Osteocyte (in vitro differentiated cells): ENCODE measurements at places on chromosomes 11 and 22. TPM values are rescaled to one million over a fixed set of nuclear protein-coding genes. Genes with fewer than 3 reads are reported as not detected.

DNA sequence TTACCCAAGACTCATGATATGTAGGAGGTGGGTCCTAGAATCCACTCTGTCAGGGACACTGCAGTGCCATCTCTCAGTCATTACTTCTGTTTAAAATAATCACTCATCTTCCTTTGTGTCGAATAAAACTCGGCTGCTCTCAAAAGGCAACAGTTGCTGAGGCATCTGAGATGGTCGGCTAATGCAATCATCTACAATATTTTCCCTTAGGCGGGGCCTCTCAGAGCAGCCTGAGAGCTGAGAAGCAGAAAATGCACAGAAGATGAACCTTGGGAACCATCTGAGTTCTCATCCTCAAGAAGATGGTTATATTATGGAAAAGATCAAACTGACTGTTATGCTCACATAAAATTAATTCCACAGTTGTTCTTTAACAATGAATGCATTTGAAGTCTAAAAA, 1518.2 kb upstream of the TENM4 start:
- DNase-seq, result no peak
- no peaks in the 10 kb centered on the region for H3K36me3 ChIP-seq
- H3K4me1 ChIP-seq, result no peaks in the 10 kb centered on the region
- no peak overlapping the region for H3K27ac ChIP-seq

- DNase-seq, result no peak
- peaks cover 1% of the 10 kb centered on the region for H3K36me3 ChIP-seq
- H3K27ac ChIP-seq, result no peak overlapping the region
- H3K4me3 ChIP-seq, result no peak overlapping the region
- peaks cover 17% of the 10 kb centered on the region for H3K4me1 ChIP-seq
These were observed 148.8 kb downstream of the CRYBB2 start for GRCh38 chr22:25368271-25368670.

DNA sequence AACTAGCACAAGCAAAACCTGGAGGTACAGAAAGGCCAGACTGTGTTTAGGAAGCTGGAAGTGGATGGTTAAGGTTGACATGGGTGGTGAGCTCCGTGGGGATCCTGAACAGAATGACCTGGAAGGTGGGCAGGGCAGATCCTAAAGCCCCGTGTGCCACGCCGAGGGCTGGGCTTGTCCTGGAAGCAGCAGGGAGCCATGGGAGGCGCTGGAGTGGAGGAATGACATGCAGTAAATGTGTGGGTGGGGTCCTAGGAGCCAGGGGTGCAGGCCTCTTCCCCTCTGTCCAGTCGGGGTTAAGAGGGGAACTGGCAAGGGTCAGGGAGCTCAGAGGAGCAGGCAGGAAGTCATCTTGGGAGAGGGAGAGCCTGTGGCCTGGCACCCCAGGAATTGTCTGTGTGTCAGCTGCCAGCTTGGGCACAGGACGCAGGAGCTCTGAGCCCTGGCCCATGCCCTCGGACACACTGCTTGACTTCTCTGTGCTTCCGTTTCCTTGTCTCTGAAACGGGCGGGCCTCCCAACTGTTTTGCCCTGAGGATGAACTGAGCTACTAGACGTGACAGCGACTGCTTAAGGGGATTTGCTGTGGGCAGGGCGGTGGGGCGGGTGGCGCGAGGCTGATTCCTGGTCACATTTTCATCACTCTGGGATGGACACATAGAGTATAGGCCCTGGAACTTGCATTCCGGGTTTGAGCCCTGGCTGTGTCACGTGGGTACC, 75.7 kb downstream of the MPPED1 start:
- no peaks in the 10 kb centered on the region for H3K36me3 ChIP-seq
- H3K27ac ChIP-seq, result no peak overlapping the region

- H3K4me1 ChIP-seq, result peaks cover 36% of the 10 kb centered on the region
- H3K4me3 ChIP-seq, result no peak overlapping the region
- no peaks in the 10 kb centered on the region for H3K27me3 ChIP-seq
- no peaks in the 10 kb centered on the region for H3K36me3 ChIP-seq
- DNase-seq, result no peak
- peak overlapping the region; percentile 19 for H3K27ac ChIP-seq
These were observed 79.5 kb downstream of the UBASH3B start for GRCh38 chr11:122734848-122735496.

- peaks cover 16% of the 10 kb centered on the region for H3K4me1 ChIP-seq
- no peak for DNase-seq
- no peak overlapping the region for H3K4me3 ChIP-seq
- H3K36me3 ChIP-seq, result peaks cover 3% of the 10 kb centered on the region
These were observed 17.8 kb downstream of the KIF18A start for GRCh38 chr11:28090052-28090749.

DNA sequence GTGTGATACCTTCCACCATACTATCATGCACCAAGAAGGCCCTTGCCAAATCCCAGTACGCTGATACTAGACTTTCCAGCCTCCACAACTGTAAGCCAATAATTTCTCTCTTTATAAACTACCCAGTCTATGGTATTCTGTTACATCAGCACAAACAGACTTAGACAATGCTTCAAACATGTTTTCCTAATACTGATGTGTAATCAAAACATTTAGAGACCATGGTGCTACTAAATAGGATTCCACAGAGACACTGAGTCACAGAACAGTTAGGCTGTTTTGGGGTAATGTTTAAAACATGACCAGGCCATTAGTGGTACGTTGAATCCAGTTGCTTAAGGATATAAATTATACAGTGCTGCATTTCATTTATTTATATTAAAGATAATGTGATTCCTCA, 103.7 kb downstream of the PICALM start:
- peak overlapping the region; percentile 7 for H3K27ac ChIP-seq
- DNase-seq, result no peak
- no peaks in the 10 kb centered on the region for H3K27me3 ChIP-seq
- H3K4me1 ChIP-seq, result peaks cover 26% of the 10 kb centered on the region
- H3K4me3 ChIP-seq, result no peak overlapping the region
- peaks cover 57% of the 10 kb centered on the region for H3K36me3 ChIP-seq

TMEM191C gene
- total RNA-seq, result 1.2 and 2.1 TPM in 2 replicates

EIF3F gene
- total RNA-seq, result 327 and 333 TPM in 2 replicates

GRCh38 chr11:103070142-103070541, 21.8 kb downstream of the DCUN1D5 start:
- no peak for DNase-seq
- H3K4me1 ChIP-seq, result peaks cover 14% of the 10 kb centered on the region
- no peak overlapping the region for H3K4me3 ChIP-seq

MPPED2 gene
- not detected in 2 replicates for total RNA-seq

BIRC3 gene
- total RNA-seq, result 1.0 and 1.5 TPM in 2 replicates

C11orf98 gene
- total RNA-seq, result 53.6 and 56.3 TPM in 2 replicates

DNA sequence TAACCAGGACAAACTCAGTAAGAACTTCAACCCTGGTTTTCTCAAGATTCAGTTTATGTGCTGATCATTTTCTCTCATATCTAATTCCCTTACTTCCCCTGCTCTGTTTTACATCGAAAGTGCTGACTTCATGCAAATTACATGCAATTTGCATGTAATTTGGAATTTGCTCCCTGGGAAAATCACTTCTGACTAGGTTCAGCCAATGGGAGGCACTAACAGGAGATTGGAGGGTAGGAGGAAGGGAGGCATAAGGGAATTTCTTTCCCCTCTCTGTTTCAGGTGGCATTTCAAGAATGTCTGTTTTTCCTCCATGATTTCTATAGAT, 363.3 kb upstream of the CCDC90B start:
- no peaks in the 10 kb centered on the region for H3K36me3 ChIP-seq
- no peak for DNase-seq
- H3K4me1 ChIP-seq, result no peaks in the 10 kb centered on the region
- no peak overlapping the region for H3K4me3 ChIP-seq
- H3K27me3 ChIP-seq, result no peaks in the 10 kb centered on the region
- no peak overlapping the region for H3K27ac ChIP-seq

DNA sequence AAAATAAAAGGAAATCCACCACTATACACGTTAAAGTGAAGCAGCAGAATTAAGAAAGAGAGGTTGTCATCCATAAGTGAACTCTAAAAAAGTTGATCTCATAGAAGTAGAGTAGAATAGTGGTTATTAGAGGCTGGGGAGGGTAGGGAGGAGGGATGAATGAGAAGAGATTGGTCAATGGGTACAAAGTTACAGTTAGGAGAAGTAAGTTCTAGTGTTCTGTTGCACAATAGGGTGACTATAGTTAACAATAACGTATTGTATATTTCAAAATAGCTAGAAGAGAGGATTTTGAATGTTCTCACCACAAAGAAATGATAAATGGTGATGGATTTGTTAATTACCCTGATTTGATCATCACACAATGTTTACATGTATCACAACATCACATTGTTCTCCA, 72.0 kb downstream of the CD82 start:
- H3K4me3 ChIP-seq, result no peak overlapping the region
- H3K36me3 ChIP-seq, result no peaks in the 10 kb centered on the region
- peaks cover 7% of the 10 kb centered on the region for H3K4me1 ChIP-seq
- no peak for DNase-seq
- H3K27ac ChIP-seq, result no peak overlapping the region
- H3K27me3 ChIP-seq, result peaks cover 63% of the 10 kb centered on the region

DNA sequence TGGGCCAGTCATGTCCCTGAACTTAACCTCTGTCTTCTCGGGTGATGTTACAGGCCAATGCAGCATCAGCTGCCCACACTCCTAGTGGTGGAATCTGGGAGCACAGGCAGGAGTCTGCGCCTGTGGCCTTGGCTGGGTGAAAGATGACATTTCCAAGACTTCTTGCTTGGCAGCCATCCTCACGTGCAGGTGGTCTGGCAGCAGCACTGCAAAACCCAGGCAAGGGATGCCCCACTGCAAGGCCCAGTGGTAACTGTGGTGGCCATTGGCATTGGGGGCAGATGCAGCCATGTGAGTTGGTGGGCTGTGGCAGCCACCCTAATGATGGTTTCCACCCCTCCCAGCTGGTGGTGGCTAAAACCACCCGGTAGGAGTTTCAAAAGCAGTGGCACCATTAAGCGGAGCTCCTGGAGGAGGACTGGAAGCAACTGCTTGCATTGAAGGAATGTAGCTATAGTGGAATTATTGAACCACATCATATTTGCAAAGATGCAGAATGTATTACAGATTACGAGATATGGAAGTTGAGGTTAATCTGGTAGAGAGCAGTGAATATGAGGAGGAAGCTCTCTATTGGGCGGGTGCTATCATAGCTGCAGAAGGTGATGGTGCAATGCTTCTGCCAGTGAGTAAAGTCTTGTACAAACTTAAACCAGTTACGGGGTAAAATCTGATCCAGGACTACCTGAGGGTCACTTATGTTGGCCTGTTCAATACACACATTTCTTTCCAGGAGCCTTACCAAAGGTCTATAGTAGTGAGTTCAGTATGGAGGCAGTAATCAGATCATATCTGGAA, 120.7 kb upstream of the TOP3B start:
- no peaks in the 10 kb centered on the region for H3K4me1 ChIP-seq
- DNase-seq, result peak; percentile 76
- H3K27me3 ChIP-seq, result peaks cover 44% of the 10 kb centered on the region
- H3K27ac ChIP-seq, result no peak overlapping the region

OR51E2 gene
- 0.40 and 0.76 TPM in 2 replicates for total RNA-seq

DNA sequence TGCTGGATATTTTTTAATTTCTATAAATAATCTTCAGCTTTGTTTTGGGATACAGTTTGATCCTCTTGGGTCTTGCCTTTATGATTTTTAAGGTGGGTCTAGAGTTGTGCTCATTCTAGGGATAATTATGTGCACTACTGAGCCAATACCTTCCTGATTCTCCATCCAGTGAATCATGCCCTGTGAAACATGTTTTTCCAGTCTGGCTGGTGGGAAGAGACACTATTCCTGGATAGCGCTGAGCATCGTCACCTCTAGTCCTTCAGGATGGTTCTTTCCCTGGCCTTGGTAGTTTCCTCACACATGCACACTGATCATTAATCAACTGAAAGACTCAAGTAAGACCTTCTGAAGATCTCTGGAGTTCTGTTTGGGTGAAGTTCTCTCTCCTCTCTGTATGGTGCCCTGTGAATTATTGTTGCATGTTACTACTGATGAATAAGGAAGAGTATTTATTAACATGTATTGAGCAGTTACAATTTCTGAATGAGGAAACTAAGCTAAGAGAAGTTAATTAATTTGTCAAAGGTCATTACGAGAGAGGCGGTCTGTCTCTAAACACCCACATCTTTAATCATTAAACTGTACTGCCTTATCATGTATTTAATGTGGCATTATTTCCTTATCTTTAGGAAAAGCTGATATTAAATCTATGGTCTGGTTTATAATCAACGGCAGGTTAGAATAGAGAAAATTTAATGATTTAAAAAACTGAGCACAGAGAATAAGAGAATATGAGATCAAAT, 39.1 kb upstream of the LIPT2 start:
- H3K27ac ChIP-seq, result no peak overlapping the region
- peaks cover 15% of the 10 kb centered on the region for H3K27me3 ChIP-seq
- no peaks in the 10 kb centered on the region for H3K36me3 ChIP-seq
- DNase-seq, result no peak
- H3K4me1 ChIP-seq, result no peaks in the 10 kb centered on the region
- H3K4me3 ChIP-seq, result no peak overlapping the region

GRCh38 chr11:46309814-46310259, 32.4 kb downstream of the CREB3L1 start:
- no peak overlapping the region for H3K27ac ChIP-seq
- no peaks in the 10 kb centered on the region for H3K27me3 ChIP-seq
- peaks cover 10% of the 10 kb centered on the region for H3K4me1 ChIP-seq
- DNase-seq, result no peak

TRIM49D2 gene
- total RNA-seq, result not detected in 2 replicates

GRCh38 chr11:133787379-133788141, 57.8 kb downstream of the SPATA19 start:
- no peaks in the 10 kb centered on the region for H3K4me1 ChIP-seq
- H3K27me3 ChIP-seq, result no peaks in the 10 kb centered on the region
- no peak overlapping the region for H3K4me3 ChIP-seq
- H3K36me3 ChIP-seq, result no peaks in the 10 kb centered on the region
- no peak for DNase-seq
- no peak overlapping the region for H3K27ac ChIP-seq

- no peaks in the 10 kb centered on the region for H3K36me3 ChIP-seq
These were observed 22.0 kb upstream of the TLCD5 start for GRCh38 chr11:120303004-120303637.

IGLL5 gene
- not detected in 2 replicates for total RNA-seq
